ENCODE measurements at places on chromosomes 2 and 18.
A peak's percentile ranks its signal among the peaks of the same experiment; 100 is the strongest.

DNA sequence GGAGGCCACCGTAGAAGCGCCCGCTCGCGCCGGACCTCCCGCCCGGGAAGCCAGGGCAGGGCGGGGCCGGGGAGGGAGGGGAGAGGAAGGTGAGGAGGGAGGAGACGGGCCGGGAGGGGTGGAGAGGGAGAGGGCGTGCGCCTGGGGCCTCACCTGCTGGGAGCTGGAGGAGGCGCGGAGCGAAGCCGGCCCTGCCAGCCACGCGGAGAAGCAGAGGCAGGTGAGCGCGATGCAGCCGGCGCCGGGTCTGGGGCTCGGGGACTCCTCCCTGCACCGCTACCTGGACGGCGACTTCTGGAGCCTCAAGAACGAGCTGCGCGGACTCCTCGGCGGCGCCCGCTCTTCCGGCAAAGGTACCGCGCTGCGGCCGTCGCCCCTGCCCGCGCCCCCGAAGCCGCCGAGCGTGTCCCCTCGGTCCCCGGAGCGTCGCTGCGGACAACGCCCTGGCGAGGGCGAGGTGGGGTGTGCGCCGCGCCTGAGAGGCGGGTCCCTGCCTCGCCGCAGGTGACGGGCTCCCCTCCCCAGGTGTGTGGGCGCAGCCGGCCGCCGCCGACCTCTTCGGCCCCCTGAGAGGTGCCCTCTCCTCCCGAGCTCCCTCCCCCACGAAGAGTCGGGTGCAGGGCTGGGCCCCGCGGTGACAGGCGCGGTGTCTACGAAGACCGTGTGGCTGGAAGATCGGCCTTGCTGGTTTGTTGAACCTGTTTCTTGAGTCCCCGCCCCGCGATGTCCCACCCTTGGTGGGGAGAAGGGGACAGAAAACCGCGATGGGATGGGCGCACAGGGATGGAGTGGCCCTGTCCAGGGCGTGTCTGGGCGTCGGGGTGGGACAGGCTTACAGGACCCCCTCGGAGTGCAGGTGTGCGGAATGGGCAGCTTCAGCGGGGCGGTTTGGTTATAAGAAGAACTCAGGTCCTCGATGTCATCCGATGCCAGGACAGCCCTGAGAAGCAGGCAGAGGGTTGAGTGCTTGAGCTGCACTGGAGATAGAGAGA lies at the start of gene ACOXL:
TSS of gene ACOXL (plus strand) at position 152 of the 992 bp plus-strand sequence. CDS start 35,817 bp downstream, outside the sequence.
- DNase-seq = no peak

- peak; percentile 78 for DNase-seq
Observed at GRCh38 chr2:177242121-177242987, 22.2 kb downstream of the NFE2L2 start.

DNA sequence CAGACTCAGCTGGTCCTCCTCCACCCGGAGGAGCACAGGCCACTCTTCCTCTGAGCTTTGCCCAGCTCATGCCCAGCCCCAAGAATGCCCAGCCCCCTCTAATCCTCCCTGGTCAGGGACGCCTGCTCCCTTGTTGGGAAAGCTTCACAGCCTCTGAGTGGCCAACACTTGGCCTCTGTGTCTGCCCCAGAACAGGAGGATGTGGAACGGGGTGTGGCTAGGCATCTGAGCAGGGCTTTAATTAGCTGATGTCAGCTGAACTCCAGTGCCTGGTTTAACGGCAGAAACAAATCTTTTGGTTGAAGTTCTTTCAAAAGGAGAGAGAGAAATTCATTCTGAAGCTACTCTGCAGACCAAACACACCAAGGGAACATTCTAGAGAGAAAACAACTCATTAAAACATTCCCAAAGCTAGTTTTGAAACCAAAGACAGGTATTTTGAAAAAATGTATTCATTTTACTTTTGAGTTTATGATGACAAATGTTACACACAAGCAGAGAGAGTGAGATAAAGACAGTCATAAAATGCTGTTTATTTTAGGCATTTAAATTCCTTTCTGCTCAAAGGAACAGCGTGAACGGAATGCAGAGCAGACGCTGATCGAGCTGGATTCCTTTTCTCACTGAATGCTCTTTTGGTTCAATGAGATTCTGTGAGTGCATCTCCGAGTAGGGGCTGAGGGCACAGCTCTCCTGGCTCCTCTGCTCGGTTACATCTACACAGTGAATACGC lies 63.8 kb downstream of the RTP5 start:
- no peak for DNase-seq

DNA sequence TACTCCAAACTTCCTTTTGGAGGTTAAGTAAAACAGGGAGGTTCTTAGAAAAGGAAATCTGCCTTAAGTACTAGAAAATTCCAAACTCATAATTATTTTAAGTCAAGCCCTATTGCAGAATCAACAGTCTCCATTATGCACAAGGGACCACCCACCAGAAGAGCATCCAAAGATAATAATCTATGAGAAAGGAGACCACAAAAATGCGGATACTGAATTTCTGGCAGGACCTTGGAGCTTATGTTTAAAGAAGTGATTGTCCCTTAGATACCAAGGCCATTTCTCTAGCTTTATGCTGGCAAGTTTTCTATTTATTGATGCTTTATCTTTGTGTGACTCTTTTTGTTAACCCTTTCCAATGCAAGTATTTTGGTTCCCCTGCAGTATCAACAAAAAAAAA lies 404.0 kb upstream of the MMADHC start:
- DNase-seq = no peak

- peak; percentile 12 for DNase-seq
Observed at GRCh38 chr2:99035920-99036319, 99.9 kb upstream of the CRACDL start.

DNA sequence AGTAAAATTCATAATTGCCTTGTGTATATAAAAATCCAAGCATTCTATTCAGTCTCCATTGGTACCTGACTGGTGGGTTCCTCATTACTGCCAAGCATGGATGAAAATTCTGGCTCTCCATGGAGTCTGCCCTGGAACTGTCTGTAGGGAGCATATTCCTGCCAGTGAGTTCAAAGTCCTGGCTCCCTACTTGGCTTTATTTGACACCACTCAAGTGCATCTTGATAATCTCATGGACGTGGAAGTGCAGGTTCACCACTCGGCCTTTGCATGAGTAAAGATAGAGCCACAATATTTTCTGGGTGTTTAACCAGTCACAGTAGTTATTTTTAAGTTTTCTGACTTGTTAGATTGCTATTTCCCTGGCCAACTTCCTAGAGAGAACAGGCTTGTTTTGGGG lies 63.5 kb downstream of the CNTNAP5 start:
- DNase-seq = no peak

- no peak for DNase-seq
Observed at GRCh38 chr18:61972389-61973264, 79.8 kb upstream of the RNF152 start.

DNA sequence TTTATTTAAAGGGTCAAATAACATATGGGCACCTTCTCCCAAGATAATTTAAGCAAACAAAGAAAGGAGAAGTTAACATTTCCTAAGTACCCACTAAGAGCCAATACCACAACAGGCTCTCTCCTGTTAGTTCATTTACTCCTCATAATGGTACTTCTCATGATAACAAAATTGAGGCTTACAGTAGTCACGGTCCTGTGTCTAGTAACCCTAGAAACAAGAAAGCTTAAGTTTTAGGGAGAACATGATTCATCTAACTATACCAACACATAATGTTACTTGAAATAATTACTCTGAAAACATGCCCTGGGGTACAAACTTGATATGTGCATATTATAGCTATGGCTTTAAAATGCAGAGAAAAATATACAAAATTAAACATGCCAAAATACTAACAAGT lies 19.8 kb downstream of the IWS1 start:
- DNase-seq = no peak

DNA sequence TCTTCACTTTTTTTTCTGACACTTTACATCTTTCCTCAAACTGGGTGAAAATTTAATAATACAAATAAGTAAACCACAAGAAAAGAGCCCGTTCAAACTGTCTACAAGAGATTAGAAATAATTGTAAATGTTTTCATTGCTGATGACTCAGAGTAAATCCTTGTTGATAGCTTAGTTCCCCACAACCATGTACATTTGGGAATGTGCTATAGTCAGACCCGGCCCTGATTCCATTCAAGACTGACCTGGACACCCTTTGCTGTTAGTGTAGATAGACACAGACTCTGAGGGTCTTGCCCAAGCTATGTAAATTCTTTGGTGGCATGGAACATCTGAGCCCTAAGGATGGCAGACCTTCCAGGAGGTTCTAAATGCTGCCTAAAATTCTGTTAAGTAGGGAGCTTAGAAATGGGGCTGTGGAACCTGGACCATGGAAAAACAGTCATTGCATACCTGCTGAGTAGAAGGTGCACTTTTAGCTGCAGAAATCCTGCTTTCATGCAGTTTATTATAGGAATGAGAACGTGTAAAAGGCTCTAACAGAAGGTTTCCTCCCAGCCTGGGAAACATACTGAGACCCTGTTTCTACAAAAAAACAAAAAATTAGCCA lies 3.7 kb downstream of the MALT1 start:
- no peak for DNase-seq

- DNase-seq = no peak
Observed at GRCh38 chr18:62745089-62745751, 29.9 kb downstream of the PHLPP1 start.

- no peak for DNase-seq
Observed at GRCh38 chr2:133209325-133209724, 358.9 kb downstream of the NCKAP5 start.

GRCh38 chr18:63259567-63260379 lies 59.8 kb downstream of the BCL2 start:
- no peak for DNase-seq

DNA sequence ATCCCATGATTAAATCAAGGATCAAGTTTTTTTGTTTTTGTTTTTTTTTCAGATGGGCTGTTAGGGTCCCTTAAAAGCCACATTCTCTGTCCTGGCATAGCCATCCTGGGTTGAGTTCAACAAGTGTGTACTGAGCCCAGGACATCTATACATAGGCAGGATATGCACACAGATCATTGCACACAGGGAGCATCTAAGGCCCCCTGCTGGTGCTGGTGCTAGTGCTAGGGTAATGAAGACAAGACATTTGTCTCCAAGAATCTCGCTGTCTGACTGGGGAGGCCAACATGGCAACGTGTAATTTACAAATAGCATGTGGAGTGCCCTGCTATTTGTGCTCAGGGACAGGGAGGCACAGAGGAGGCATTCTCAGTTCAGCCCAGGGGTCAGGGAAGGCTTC lies 124.5 kb downstream of the VAPA start:
- DNase-seq = no peak

DNA sequence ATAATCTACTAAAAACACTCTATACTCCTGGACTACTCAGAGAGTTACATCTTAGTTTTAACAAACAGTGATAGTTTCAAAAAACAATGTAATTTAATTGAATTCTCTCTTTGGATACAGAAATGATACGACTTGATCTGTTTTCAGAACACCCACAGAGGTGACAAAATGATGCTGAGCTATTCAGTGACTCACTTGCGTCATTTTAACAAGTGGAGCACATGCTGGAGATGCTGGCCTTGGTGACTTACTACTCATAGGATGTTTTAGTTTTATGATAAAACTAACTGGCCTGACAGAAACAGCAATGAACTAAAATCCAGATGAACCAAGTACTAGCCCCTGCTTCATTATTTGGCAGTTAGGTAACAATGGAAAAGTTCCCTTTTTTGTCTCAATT lies 101.3 kb upstream of the ITGB6 start:
- DNase-seq = no peak

GRCh38 chr2:222364285-222364895 lies 60.0 kb upstream of the SGPP2 start:
- no peak for DNase-seq

DNA sequence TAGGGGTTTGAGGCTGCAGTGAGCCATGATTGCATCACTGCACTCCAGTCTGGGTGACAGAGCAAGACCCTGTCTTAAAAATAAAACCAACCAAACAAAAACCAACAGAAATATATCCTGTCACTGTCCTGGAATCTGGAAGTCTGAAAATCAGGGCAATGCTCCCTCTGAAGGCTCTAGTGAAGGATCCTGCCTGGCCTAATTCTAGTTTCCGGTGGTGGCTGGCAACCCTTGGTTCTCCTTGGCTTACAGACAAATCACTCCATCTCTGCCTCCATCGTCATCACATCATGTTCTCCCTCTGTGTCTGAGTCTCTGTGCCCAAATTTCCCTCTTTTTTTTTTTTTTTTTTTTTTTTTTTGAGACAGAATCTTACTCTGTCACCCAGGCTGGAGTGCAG lies 15.9 kb upstream of the VPS4B start:
- no peak for DNase-seq

DNA sequence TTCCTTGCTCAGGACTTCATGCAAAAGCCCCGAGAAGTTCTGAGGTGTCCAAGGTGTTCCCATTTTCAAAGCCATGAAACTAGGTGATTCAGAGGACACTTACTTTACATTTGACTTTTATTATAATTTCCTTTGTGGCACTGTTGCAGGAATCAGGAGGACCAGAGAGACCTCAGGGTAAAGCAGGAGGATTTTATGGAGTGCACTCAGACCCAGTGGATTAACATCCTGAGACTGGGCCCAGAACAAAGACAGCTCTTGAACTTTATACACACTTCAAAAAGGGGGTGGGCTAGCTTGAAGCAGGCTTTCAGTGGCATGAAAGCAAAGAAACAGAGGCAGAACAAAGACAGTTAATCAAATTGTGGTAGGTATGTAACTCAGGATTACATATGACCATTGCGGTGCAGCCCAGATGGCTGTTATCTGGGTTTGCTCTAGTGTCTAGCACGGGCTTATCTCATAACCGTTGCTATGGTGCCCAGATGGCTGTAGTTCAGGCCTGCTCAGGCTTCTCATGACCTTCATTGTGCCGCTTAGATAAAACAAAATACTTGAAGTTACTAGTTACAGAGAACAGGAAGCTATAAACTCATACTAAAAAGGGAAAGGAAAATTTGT lies 39.4 kb downstream of the TMEM182 start:
- DNase-seq = peak; percentile 1

- no peak for DNase-seq
Observed at GRCh38 chr2:3105814-3106569, 271.6 kb downstream of the EIPR1 start.

- no peak for DNase-seq
Observed at GRCh38 chr2:20164061-20164733, 60.7 kb downstream of the SDC1 start.

DNA sequence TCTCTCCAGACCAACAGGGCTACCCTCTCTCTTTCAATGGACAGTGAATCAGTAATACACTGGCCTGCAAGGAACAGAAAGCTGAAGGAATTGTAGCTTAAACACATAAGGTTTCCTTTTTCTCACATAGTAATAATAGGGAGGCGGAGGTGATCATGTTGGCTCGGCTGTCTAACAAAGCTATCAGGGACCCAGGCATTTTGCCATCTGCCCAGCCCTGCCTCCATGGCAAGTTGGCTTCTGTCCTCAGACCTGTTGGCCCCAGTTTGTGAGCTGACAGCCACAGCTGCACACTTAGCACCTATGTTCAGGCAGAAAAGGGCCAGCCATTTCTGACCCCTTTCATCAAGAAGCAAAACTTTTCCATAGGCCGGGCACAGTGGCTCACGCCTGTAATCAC lies 2.0 kb upstream of the CHRNG start:
- DNase-seq = no peak

GRCh38 chr2:3289526-3289925 lies 88.1 kb downstream of the EIPR1 start:
- no peak for DNase-seq

Measured in skeletal muscle cell (primary cell).